ENCODE measurements at places on chromosomes 5 and 9.

DNA sequence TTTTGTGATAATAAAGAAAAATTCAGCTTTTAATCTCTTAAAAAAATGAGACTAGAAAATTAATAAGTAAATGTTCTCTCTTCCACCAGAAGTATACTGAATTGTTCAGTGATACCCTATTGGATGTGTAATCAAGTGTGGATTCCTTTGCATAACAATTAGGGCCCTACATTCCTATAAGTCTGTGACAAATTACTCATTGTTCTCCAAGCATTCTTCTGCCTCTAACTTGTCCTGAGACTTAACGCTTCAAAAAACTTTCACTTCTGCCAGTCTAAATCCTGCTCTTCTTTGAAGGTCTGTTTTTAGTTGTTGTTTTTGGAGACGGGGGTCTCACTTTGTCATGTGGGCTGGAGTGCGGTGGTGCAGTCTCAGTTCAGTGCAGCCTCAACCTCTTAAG is 9.2 kb upstream of the DDX46 start:
- no peak for DNase-seq

GRCh38 chr5:36703245-36703860 is 96.9 kb downstream of the SLC1A3 start:
- no peak for DNase-seq

DNA sequence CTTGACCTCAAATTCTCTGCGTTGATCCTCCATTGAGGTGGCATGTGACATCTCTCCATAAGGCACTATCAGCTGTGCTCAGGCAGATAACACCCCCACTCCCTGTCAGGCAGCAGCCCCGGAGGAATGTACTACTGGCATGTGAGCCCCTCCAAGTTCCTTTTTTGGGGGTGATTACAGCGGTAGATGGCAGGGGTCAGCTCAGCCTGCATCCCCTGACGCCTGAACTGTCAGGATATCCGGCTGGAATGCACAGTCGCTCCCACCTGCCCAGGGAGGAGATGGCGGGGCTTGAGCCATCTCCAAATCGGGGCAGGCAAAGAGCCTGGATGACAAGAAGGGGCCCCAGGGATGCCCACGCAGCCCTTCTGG is 40.8 kb downstream of the FAM78A start:
- DNase-seq, result no peak

GRCh38 chr5:100623719-100624118 is 88.5 kb downstream of the FAM174A start:
- no peak for DNase-seq

GRCh38 chr9:117233016-117233415 is 181.8 kb downstream of the ASTN2 start:
- no peak for DNase-seq

GRCh38 chr9:122346478-122347347 is 24.1 kb upstream of the PTGS1 start:
- no peak for DNase-seq

GRCh38 chr9:20271096-20271495 is 351.2 kb downstream of the MLLT3 start:
- no peak for DNase-seq

DNA sequence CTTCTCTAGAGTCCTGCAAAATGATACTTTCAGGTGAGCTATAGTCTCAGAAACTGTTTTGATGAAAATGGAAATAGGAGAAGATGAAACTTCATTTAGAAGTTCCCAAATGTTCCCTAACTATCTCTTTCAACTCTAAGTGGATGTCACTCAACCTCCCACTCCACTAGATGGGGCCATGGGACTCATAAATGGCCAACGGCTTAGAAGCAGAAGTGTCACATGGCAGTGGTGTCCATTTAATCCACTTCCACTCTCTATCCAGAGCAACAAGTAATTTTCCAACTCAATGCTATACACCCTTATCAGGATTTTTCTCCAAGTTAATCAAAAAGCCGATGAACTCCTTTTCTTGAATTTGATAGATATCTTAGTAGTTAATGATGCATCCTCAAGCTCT is 295.7 kb downstream of the EDIL3 start:
- DNase-seq, result no peak

DNA sequence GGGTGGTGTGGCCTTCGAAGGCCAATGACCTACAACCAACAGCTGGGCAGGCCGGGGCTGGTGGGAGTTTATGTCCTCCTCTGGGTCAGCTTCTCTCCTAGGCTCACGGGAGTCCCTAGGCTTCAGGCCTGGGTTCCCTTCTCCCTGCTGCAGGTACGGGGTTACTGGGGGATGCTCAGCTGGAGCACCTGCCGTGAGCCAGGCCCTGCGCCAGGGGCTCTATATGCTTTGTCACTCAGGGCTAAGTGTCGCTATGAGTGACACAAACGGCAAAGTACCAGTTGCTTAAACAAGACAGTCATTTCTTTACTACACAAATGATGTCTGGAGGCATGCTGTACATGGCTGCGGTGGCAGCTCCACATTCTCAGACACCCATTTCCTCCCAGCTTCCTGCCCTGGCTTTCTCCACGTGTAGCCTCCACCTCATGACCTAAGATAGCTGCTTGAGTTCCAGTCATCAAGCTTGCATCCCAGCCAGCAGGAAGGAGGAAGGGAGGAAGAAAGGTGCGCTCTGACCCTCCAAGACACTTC is 22.5 kb upstream of the NINJ1 start:
- no peak for DNase-seq

DNA sequence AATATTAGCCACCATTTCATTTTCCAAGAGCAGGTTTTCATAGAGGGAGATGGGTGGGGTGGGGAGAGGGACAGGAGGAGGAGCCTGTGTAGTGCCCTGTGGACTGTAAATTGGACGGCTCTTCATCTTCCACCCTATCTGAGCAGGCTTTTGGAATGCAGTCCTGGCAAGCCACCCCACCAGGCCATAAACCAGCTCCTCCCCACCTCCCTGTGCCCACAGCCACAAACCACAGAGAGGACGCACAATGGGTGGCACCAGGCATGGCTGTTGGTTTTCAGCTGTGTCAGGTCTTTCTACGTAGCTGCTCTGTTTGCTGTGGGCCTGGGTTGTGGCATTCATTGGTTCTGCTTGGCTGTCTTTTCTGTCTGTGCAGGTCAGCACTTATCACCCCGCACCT is 58.0 kb downstream of the PLAC8L1 start:
- no peak for DNase-seq

- DNase-seq, result no peak
These were observed 39.9 kb downstream of the RHOBTB3 start for GRCh38 chr5:95770830-95771708.

GRCh38 chr9:12060067-12060466 is 633.1 kb upstream of the TYRP1 start:
- DNase-seq, result no peak

Measured in GF-D8 (cell line).